ENCODE measurements at places on chromosomes 12 and 14. TPM values are rescaled to one million over a fixed set of nuclear protein-coding genes. Genes with fewer than 3 reads are reported as not detected.

Gene COX8C
- not detected for total RNA-seq

Gene PIK3C2G
- total RNA-seq: 0.34 TPM

Gene CMTM5
- total RNA-seq: not detected

Gene FAM222A
- 0.31 TPM for total RNA-seq

Gene KCNA1
- total RNA-seq: not detected

Gene ADAMTS20
- not detected for total RNA-seq

Gene SLC16A7
- total RNA-seq: 0.88 TPM

Gene RNASE2
- total RNA-seq: not detected

Gene PROX2
- total RNA-seq: not detected
